ENCODE measurements at places on chromosomes 13 and 19.

DNA sequence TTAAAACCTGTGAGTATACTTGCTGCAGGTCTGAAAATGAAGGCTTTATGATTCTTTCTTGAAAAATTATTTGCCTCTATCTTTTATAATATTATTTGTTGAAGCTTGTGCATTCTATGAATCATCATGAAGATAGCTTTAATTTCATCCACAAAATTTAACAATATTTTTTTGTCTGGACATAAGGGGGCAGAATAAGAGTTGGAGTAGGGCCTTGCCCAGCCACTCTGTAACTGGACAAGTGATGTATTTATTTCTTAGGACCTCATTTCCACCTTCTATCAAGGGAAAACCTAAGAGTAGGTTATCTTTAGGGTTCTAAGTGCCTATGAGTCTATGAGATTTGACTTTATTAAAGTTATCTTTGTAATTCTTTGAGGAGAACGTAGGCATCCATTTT lies 49.9 kb downstream of the N4BP2L1 start:
- no peak for DNase-seq

GRCh38 chr13:98986226-98986846 lies 8.5 kb upstream of the DOCK9 start:
- no peak for DNase-seq

DNA sequence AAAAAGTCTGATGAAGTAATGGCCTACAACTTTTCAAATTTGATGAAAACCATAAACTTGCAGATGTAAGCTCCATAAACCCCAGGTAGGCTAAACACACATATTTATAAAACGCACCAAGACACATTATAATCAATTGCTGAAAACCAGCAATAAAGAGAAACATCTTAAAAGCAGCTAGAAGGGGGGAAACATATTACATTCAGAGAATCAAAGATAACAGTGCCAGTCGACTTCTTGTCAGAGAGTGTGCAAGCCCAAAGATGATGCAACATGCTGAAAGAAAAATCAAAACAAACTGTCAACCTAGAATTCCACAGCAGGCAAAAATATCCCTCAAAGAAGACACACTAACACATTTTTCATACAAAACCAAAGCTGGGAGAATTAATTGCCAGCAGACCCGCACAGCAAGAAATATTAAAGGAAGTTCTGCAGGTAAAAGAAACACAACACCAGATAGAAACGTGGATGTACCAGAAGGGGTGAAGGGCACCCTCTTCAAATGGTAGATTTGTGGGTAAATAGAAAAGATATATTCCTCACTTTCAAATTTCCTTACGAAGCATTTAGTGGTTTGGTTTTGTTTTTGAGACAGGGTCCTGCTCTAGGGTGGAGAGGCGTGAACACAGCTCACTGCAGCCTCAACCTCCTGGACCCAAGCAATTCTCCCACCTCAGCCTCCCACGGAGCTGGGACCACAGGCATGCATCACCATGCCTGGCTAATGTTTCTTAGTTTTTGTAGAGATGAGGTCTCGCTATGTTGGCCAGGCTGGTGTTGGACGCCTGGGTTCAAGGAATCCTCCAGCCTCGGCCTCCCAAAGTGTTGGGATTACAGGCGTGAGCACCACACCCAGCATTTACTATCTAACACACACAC lies 16.5 kb upstream of the ATP1A3 start:
- no peak for DNase-seq

GRCh38 chr13:98461486-98462240 lies 115.2 kb downstream of the STK24 start:
- no peak for DNase-seq

DNA sequence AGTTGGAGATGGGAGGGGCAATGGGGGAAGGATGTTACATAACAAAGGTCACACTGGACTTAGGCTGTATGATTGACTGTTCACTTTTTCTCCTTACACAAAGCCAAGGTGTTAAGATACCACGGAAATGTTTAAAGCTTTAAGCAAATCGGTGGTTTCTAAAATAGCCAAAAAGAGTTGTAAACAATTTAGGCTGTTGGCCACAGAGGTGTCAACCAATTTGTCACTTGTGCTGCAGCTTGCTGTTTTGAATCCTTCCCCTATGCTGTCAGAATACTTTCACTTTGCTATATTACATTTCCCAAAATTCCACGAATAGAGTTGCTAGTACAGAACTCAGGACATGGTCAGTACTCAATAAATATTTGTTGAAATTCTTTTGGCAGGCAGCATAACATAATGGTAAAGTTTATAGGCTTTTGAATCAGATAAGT lies 149.3 kb downstream of the VWA8 start:
- no peak for DNase-seq

DNA sequence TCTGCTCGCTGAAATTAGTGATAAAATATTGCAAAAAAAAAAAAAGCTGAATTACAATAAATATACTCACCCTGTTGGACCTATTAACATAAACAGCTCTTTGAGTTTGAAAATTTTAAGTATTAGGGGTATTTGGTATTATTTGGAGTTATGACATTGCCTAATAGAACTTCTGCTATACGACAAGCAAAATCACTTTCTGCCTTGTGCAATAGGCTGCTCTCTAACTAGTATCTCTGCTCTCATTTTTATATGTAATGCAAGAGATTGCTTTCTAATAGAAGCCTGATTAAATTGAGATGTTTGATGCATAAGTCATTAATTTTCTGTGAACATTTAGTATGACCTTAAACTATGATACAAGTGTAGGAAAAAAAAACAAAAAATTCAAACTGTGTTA lies 5.3 kb downstream of the RGS9BP start:
- no peak for DNase-seq

- no peak for DNase-seq
Observed at GRCh38 chr13:41823476-41823875, 137.4 kb downstream of the VWA8 start.

GRCh38 chr13:45521297-45521696 lies 56.6 kb downstream of the COG3 start:
- no peak for DNase-seq

DNA sequence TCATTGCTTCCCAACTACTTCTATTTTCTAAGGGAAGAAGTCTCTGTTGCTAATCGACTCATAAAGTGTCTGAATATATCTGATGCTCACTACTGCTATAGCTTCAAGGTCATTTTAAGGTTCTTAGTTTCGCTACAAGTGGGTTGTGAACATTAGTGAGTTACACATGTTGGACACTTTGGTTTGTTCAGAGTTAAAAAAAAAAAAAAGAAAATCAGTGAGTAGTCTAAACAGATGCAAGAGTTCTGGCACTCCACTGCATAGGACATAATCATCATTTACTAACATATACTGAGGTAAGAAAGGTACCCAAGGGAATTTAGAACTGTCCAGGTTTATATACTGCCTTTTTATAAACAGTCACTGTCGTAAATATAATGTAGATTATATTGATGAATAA lies 108.8 kb downstream of the KLF12 start:
- no peak for DNase-seq

- no peak for DNase-seq
Observed at GRCh38 chr19:43883864-43884263, 51.2 kb downstream of the ZNF45 start.

GRCh38 chr19:44702551-44703176 lies 3.7 kb downstream of the CEACAM16 start:
- no peak for DNase-seq

- DNase-seq: no peak
Observed at GRCh38 chr19:43936188-43936587, 1.1 kb upstream of the ZNF45 start.

DNA sequence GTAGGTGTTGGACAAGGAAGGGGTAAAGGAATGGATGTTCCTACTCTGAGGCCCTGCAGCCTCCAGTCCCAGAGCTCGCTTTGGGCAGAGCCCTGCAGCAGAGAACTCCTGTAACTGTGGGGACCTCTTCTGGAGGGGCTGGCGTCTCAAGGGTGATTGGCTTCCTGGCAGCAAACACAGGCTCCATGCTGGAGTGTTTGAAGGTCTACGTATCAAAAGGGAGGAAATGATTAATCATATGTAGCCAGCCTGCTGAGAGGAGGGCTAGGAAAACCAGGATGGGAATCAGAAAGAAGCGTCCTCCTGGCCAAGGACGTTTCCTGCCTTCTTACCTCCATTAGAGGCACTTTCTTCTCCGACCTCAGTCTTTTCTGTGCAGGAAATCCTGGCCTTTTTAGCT lies 208.5 kb downstream of the TSHZ3 start:
- DNase-seq: no peak

GRCh38 chr13:85632526-85633195 lies 166.6 kb downstream of the SLITRK6 start:
- DNase-seq: no peak

- peak; percentile 20 for DNase-seq
Observed at GRCh38 chr19:41691268-41691970, 3.3 kb upstream of the CEACAM7 start.

GRCh38 chr19:38719761-38720558 lies 24.3 kb downstream of the CAPN12 start:
- DNase-seq: peak; percentile 34

DNA sequence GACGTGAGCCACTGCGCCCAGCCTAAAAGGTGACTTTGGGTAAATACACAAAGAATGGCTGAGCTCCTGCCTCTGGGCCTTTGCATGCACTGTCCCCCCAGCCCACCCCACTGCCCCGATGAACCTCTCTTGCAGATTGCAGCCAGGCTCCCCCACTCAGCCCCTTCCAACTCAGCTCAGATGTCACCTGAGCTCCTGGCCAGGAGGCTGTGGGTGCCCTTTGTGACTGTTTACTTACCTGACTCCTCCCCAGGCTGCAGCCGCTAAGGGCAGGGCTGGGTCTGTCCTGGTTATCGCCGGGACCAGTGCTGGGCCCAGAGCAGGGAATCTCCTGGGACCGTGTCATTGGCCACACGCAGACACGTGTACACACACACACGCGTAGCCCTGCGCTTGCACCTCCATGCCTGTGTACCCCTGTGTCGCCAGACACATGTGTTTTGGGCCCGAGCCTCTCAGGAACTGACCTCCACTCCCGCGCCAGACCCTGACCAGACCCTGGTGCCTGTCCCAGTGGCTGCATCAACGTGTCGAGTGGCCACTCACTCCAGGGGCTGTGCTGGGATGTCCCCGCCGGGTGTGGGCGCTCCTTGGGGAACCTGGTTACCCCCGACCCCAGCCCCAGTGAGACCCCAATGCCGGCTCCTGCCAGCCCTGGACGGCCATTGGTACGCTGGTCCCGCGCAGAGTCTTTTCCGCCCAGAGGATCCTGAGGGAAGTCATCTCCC lies 18.7 kb downstream of the EFNA2 start:
- DNase-seq: no peak

- DNase-seq: no peak
Observed at GRCh38 chr19:51751655-51752054, at the start of gene FPR1. Gene FPR1, minus strand, starts transcription at chr19:51751878. Its CDS starts 4,884 bp downstream, at chr19:51746994.

DNA sequence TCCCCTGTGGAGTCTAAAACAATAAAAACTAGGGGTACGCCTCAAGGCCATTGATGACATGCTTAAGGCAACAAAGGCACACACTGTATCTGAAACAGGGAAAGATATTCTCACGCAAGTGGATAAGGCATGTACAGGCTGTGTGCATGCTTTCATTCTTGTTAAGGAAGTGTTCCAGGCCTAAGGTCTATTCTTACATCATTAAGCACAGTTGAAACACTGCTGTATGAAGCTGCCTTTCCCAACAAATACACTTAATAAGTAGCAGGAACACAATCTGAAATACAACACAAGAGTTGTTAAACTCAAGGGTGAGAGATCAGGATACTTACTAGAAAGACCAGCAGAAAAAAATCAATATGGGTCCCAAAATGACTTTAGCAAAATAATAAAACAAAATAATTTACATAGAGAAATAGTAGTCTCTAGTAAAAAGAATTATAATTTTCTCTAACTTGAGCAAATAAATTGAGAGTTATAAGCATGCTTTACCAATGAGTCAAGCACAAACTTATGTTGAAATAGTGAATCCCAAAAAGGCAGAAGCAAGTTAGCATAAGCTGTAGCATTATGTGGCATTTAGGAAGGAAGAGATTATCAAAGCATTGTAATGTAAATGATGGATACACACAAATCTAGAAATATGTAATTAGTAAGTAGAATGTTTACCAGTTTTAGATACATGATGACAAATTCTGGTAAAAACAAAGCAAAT lies 796.9 kb downstream of the SLITRK1 start:
- DNase-seq: no peak

DNA sequence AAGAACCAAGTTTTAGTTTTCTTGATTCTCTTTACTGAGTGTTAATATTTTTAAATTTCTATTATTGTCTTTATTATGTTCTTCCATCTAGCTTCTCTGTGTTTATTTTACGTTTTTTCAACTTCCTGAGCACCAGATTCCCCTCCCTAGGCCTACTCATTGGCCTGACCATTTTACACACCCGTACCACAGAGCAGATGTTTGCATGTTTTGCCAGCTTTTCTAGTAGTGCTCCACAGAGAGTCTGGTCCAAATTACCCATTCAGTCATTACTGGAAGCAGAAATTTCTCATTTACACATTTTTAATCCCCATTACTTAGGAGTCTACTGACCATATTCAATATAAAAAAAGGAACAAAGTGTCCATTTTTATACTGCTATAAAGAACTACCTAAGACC lies 66.9 kb downstream of the ING1 start:
- DNase-seq: no peak

DNA sequence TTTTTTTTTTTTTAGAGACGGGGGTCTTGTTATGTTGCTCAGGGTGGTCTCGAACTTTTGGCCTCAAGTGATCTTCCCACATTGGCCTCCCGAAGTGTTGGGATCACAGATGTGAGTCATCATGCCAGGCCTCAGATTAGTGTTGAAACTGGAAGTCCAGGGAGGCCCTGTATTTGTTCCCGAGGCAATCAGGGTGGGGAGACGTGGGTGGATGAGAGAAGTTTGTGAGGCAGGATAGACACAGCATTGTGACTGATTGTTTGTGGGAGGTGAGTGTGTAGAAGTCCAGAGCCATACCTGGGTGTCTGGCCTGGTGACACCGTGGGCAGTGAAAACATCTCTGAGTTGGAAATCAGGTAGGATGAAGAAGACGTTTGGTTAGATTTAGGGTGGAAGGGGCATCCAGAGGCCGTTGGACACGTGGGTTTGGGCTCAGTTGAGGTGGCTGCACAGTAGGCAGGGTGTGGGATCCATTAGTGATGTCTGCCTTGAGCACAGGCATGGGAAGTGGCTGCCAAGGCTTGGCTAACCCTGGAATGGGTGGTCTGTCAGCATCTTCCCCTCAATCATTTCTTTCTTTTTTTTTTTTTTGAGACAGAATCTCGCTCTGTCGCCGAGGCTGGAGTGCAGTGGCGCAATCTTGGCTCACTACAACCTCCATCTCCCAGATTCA lies 12.4 kb downstream of the RTN2 start:
- DNase-seq: no peak

DNA sequence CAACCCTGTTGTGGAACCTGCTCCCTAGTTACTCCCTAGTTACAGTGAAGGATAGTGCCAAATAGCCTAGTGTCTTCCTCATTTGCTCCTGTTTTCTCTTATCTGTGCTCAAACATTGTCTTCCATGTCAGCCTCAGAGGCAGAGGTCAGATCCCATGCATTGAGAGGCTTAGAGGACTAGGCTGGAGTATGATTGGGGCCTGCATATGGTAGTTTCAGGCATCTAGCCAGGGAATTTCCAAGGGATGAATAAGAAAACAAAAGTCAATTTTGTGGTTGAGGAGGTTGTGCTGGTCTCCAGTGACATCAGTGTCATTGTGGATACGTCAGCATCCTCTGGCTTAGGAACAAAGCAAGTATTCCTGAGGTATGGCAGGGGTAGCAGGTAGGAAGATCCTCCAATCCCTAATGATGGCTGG lies 9.4 kb downstream of the ZNF546 start:
- DNase-seq: no peak

- no peak for DNase-seq
Observed at GRCh38 chr13:75440100-75440499, 41.9 kb downstream of the TBC1D4 start.

GRCh38 chr19:11093689-11094238 lies 4.5 kb downstream of the LDLR start:
- DNase-seq: no peak

GRCh38 chr19:17001603-17002183 lies 24.9 kb downstream of the CPAMD8 start:
- no peak for DNase-seq

Measured in NCI-H2029 treated with DMSO at 0.1 percent for 48 hours (cell line).